ENCODE measurements at places on chromosomes 5 and 9. TPM values are rescaled to one million over a fixed set of nuclear protein-coding genes. Genes with fewer than 3 reads are reported as not detected.
A peak's percentile ranks its signal among the peaks of the same experiment; 100 is the strongest.

INSL4 gene
- polyA plus RNA-seq: not detected

SLC6A7 gene
- polyA plus RNA-seq: 5.7 TPM

MZB1 gene
- polyA plus RNA-seq: 1.3 TPM

CETN3 gene
- 34.6 TPM for polyA plus RNA-seq

PRDM9 gene
- polyA plus RNA-seq: not detected

HAND1 gene
- 7.8 TPM for polyA plus RNA-seq

DNA sequence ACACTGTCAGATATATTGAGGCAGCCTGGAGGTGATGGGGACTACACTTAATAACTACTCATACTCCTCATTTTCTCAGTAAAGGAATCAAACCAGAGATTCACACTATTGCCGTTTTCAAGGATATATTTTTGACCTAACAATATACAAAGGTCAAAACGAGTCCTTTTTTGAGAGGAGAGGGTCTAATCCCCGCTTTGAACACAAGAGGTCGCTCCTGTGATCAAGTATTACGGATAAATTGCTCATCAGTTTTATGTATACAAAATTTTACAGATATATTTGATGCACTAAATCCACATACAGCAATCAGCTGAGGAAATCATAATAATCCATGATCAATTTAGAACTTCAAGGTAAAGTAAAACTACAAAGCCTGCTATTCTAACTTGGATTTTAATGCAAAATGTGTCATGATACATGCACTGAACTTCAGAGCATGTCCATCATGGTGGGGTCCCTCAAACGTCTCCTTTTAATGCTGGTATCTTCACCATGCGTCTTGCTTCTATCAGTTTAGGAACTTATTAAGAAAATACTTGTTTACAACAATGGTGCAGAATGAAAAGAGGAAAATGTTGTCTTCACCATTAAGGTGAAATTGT is 2.5 kb upstream of the ISL1 start:
- no peak for DNase-seq

GRCh38 chr9:34383904-34384303 is 7.2 kb upstream of the MYORG start:
- no peak for DNase-seq

DNA sequence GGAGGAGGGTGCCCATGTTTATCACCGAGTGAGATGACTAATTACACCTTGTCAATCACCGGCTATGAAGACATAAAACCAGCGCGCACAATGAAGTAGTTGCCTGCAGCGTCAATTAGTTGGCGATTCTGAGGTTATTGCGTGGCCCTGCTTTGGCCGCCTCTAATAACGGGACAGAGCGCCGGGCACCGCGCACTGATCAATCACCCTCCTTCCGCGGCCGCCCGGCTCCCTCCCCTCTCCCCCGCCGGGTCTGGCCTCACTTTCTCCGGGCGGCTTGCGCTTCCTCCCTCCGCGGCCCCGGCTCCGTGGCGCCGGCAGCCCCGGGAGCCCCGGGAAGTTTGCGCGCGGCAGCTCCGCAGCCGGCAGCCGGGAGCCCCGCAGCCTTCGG is 3.3 kb upstream of the LHX2 start:
- DNase-seq: no peak

DNA sequence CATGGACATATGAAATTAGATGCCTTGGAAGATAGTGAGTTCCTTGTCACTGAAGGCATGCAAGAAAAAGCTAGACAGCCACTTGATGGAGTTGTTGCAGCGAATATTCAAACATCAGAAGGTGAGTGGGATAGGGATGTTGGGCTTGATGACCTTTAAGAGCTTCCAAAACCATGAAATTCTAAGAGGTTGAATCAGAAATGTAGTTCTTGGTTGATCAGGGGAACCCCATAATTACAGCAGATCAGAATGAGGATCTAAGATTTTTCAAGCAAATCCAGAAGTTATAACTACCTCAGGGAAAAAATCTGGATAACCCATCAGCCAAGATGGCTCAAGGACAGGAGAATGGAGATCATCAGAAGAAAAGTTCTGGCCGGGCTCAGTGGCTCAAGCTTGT is 244.3 kb upstream of the NR4A3 start:
- no peak for DNase-seq

DNA sequence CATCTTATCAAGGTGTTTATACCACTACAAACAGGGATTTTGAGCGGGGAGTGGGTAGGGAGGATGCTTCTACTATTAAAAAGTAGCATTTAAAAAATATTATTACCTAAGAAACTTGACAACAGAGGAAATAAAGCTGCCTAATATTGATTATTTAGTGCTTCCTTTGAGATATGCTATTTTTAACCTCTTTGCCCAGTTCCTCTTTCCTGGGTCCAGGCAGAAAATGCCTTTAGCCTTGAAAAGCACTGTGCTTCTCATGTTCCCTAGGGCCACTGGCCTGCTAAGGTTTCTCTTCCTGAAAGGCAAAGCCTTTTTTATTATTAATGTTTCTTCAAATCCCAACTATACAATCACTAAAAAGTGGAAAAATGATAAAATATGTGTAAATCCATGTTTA is 217.2 kb upstream of the HAPLN1 start:
- DNase-seq: no peak

DNA sequence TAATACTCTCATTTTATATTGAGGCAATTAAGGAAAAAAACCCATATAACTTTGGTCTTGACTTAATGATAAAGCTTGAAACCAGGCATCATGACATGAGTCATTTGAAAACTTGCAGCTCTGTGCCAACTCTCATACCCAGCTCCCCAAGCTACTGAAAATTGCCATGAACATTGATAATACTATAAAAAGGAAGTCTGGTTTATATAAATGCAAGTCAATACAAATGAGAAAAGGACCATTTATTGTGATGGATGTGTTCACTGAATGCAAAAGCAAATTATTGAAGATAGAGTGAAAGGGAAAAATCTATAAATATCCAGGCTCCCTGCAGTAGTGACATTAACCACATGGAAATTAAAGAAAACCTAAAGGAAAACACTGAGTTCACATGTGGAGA is 116.3 kb downstream of the DEPDC1B start:
- no peak for DNase-seq

DNA sequence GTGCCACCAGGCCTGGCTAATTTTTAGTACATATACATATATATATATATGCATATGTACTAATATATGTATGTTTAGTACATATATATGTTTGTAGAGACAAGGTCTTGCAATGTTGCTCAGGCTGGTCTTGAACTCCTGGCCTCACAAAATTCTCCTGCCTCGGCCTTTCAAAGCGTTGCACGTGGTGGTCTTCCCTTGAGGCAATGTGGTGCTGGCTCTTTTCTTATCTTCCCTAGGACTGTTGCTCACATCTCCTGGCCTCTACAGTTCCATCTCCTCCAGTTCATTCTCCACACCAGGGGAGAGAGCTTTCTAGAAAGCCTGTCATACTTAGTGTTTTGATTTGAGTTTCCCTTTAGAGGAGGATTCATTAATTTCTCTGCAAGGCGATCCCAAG is 28.9 kb upstream of the TGFBR1 start:
- no peak for DNase-seq

DNA sequence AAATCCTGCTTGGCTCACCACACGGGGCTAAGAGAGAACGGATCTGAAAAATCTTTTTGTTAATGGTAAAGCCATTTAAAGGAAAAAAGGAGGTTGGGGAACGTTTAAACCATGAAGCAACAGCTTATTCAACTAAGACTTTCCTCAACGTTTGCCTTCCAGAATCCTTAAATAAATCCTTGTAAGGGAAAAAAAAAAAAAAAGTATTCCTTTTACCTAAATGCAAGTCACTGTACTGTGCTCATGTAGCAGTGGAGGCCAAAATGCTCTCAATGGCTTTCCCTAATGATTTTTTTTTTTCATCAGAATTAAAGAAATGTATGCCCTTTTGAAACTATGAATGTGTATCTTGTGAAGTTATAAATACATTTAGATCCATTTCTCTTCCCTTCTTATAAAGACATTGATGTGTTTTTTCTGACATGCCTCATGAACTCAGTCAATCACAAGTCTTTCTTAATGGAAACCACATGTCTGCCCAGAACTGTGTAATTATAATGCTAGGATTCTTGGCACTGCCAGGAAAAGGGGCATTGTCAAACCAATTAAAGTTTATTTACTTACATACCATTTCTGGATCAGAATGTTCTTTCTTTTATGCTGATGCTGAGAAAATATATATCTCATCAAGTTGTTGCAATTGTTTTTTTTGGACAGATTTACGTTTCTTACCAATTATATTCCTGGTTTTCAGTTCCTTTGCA is 107.5 kb downstream of the EBF1 start:
- DNase-seq: no peak

GRCh38 chr9:88746029-88746742 is 211.2 kb downstream of the NXNL2 start:
- no peak for DNase-seq

DNA sequence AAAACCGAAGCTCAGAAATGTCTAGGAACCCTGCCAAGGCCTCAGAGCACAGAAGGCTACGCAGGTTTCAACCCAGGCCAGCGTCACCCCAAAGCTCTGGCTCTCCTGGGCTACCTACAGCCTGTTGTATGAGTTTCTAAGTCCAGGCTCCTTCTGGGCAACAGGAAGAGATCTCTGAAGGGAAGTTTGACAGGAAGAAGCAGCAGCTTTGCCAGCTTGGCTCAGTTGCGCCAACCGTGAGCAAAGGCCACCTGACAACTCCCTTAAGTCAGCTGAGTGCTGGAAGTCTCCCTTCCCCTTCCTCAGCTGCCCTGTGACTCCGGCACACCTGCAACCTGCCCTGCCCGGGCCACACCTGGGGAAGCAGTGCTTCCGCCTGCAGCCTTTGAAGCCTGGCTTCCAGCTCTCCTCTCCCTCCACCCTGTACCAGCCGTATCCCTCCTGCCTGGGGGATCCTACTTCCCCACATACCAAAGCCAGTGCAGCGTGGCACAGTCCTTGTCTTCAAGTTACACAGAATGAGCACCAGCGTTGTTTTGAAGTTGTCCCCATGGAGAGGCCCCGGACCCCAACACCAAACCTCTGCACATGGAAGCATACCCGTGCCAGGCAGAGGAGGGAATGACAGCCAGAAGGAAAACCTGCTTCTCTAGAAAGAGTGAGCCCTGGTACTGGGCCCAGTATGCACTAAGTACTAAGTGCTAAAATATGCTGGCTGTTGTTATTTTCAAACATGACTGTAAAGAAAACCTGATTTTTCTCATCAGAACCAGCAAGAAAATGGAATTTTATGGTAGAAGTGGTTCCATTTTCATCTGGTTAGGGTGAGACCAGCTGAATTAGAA is 36.5 kb downstream of the SHB start:
- peak; percentile 96 for DNase-seq

DNA sequence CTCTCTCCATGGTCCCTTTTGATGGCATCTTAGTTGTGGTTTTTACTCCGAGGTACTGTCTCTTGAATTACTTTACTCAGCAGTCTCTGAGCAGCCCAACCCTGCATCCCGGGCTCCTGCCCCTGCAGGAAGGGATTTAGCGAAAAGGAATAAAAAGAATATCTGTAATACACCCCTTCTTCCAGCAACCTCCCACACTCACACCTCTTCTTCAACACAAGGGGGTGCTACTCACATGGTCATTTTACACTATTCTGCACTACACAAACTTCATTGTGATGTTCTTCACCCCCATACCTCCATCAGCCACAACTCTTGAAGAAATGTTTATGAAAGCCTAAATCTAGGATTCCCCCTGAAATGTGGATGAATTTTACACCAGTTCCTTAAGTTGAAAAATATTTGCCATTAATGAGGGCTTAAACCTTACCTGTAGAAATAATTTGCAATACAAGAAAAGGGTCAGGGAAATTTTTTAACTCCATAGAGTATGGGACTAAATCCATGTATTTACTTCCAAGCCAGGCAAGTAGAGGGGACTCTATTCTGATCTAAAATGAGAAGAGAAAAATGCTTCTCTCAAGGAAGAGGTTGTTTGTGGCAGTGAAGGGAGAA is 26.0 kb downstream of the TPD52L3 start:
- peak; percentile 41 for DNase-seq

DNA sequence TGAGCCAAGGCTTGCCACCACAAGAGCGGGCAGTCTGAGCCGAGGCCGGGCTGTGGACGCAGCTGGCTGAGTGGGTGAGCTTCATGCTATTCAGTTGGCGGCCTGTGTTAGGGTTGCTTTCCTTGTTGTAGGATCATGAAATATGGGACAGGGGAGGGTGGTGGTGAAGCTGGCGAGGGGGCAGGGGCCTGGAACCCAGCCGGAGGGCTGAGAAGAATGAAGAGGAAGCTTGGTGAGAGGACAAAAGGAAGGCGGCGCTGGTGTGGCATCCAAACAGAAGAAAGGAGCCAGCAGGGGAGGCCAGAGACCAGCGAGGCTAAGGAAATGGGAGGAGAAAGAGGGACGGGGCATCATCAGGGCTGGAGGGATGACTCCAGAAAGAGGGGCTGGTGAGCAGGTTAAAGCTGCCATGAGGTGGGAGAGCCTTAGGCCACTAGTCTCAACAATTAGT is 18.3 kb downstream of the RALGPS1 start:
- no peak for DNase-seq
